ENCODE measurements at places on chromosomes 7 and 10.

GRCh38 chr10:53029449-53029848, 256.9 kb upstream of the MBL2 start:
- DNase-seq, result no peak

- no peak for DNase-seq
Observed at GRCh38 chr10:61153771-61154170, 209.8 kb upstream of the RHOBTB1 start.

DNA sequence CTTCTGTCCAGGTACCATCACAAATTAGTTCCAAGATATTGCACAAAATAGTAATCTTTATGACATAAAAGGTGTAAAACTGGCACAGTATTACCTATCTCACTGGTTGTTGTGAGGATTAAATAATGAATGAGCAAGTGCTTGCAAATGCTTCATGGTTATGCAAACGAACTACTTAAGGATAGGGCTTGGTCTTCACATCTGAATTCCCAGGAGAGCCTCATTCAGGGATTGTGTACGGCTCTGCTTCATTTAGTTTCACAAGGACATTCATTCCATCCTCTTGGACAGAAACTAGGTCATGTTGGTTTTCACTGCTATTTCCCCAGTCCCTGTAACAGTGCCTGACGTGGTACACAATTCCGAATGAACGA, 12.1 kb downstream of the ABCA13 start:
- no peak for DNase-seq

- DNase-seq, result no peak
Observed at GRCh38 chr7:68707159-68707558, 891.1 kb upstream of the AUTS2 start.

DNA sequence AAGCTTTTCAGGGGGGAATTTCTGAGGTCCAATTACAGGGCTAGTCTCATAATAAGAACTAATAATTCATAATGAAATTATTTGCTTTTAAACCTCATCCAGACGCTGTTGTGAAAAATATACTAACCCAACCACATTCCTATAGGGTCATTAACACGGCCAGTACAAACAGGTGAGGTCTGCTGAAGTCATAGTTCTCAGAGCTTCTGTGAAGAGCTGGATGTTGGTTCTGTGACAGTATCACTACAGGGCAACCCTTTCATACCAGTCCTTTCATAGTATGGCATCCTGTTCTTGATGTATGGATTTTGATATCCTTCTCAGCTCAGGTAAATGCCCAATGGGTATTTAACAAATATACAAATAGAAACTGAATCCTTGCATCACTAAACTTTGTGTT, 62.3 kb upstream of the FAM133B start:
- DNase-seq, result no peak

- DNase-seq, result peak; percentile 68
Observed at GRCh38 chr10:121608469-121609190, 10.4 kb upstream of the FGFR2 start.

- no peak for DNase-seq
Observed at GRCh38 chr10:1157615-1157933, 101.4 kb downstream of the WDR37 start.

- no peak for DNase-seq
Observed at GRCh38 chr10:31343551-31343950, 24.5 kb downstream of the ZEB1 start.

- no peak for DNase-seq
Observed at GRCh38 chr10:65793738-65794425, 1132.0 kb upstream of the LRRTM3 start.

GRCh38 chr7:139898483-139898882, 69.4 kb downstream of the TBXAS1 start:
- no peak for DNase-seq

DNA sequence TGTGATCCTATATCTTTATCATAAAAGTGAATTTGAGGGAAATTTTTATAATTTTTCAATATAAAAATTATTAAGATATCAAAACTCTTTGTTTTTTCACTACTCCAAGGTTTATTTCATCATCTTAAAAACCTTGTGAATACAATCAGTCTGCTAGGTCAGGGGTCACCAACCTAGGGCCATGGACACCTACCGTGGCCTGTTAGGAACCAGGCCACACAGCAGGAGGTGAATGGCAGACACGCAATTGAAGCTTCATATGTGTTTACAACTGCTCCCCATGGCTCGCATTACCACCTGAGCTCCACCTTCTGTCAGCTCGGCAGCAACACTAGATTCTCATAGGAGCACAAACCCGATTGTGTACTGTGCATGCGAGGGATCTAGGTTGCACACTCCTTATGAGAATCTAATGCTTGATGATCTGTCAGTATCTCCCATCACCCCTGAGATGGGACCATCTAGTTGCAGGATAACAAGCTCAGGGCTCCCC, 271.2 kb upstream of the C7orf33 start:
- no peak for DNase-seq

DNA sequence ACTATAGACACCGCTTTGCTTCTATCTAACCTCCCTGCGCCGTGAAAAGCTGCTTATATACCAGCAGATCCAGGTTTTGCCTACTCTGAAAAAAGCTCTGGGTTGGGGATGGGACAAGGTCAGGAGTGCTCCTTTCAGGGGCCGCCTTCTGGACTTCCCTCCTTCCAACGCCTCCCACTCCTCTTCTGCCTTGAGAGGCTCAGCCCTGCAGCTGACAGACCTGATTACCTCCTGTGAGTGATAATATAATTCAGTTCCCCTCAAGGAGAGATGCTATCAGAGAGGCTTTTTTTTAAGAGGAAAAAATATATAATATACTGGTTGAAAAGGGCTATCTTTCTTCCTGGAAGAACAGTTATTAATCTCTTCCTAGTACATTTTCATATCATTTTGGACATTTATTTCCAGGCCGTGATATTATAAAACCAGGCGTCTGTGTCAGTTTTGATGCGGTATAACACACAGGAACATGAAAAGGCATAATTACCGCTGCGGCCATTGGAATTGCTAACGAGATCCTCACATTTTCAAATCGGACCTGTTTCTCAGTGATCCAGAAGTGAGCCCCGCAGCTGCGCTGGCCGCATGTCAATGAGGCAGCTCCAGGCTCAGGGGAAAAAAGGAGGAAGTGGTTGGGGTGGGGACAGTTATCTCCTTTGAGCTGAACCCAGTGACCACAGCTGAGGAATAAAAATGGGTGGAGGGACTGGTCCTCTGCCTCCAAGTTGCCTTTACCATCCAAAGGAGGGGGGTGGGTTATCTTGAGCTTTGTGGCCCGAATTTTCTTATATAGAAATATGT, 457.1 kb downstream of the TYW1 start:
- DNase-seq, result no peak

DNA sequence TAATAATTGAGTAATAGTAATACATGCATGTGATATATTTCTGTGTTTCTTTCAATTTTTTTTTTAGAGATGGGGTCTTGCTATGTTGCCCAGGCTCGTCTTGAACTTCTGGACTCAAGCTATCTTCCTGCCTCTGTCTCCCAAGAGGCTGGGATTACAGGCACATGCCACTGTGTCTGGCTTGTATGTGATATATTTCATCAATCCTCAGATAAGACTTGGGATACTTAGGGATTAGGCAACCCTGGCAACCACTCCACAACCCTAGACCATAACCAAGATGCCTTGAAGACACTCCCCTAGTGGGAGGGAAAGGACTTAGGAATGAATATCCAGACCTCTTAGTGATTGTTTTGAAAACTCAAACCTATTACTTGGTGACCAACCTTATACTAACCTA, 154.8 kb downstream of the CCDC3 start:
- no peak for DNase-seq

DNA sequence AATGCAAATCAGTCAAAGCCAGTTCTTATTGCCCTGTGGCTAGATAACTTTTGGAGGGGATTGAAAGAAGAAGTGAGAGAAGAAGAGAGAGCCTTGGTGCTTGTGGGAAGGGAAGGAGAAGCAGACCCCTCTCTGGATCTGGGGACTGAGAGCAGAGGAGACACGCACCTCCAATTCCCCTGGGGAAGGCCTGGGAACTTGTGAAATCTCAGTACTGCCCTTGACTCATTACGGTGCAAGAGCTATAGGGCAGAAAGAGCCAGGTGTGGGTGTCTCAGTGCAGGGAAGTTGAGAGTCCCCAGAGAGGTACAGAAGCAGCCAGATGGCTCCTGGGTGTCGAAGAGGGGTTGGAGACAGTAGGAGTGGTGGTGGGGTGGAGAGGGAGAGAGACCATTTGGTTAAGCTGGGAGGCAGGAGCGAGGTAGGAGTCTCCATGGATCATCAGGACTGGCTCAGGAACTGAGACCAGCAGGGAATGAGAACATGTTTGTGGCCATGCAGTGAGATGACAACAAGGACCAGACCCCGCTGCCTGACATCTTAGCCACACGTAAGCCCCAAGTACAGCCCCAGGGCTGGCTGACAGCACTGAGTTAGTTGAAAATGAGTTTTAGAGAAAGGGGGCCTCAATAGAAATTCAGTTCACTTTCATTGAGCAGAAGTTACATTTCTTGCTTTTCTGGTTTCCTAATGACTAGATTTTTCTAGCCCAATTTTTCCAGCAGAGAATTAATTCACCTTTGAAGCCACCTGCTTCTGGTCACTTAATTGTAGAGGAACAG, 238.2 kb downstream of the BUB3 start:
- no peak for DNase-seq

GRCh38 chr7:1942941-1943289, 272.8 kb downstream of the ELFN1 start:
- DNase-seq, result no peak

GRCh38 chr7:140605337-140605736, 35.3 kb downstream of the DENND2A start:
- no peak for DNase-seq

- DNase-seq, result no peak
Observed at GRCh38 chr7:157973971-157974677, 613.5 kb downstream of the PTPRN2 start.

DNA sequence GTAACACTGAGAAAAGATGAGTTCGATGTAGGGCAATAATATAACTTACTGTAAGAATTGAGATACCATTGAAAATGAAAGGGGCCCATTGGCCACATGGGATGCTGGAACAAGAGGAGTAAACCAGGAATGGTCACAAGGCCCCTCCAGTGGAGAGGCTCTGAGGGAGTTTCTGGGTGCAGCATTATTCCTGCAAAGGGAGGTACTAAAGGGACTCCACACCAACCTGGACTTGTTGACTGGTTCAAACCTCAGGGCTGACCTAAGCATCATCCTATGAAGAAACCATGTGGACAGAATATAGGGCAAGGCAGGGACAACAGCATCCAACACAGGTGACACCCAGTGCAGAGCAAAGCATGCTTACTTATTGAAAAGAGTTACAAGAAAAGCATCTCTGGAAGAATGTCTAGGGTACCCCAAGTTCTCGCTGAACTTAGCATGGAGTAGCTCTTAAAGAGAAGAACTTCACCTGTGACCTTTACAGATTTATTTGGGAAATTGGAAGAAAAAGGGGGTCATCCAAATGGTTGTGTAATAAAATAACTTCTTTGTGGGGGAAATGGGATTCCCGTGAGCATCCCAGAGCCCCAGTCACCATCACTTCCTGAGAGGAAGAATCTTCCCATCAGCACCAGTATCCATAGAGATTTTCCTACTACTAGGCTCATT, 34.7 kb downstream of the PRSS2 start:
- no peak for DNase-seq

DNA sequence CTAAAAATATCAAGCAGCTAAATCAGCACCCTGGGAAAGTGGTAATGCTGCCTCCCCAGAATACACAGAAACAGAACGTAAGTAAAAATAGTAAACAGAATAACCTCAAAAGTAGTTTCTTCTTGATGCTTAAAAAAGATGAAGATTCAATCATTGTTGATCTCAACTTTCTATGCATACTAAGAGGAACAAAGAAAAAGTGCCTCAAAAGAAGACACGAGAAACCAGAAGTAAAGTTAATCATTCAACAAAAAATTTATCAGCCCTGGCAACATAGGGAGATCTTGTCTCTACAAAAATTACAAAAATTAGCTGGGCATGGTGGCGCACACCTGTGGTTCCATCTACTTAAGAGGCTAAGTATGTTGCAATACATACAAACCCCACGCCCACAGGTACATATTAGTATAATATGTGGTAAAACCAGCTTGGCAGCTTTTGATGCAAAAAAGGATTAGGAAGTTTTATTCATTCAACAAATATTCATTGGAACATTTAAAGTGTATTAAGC, 153.7 kb downstream of the NRBF2 start:
- DNase-seq, result no peak
